SK-N-SH (cell line): ENCODE measurements at places on chromosomes 6 and 20. TPM values are rescaled to one million over a fixed set of nuclear protein-coding genes. Genes with fewer than 3 reads are reported as not detected.
A peak's percentile ranks its signal among the peaks of the same experiment; 100 is the strongest.

GRCh38 chr6:221531-222349, 70.5 kb upstream of the DUSP22 start:
- no peaks in the 10 kb centered on the region for H3K4me1 ChIP-seq
- no peak overlapping the region; the same call in 1 of the 2 replicates for H3K4me3 ChIP-seq
- H3K27ac ChIP-seq: peak overlapping the region; percentile 20; the same call in 1 of the 2 replicates
- no peaks in the 10 kb centered on the region for H3K36me3 ChIP-seq
- H3K27me3 ChIP-seq: peaks cover 50% of the 10 kb centered on the region
- DNase-seq: no peak

GRCh38 chr6:72238900-72239299, 352.6 kb downstream of the RIMS1 start:
- no peaks in the 10 kb centered on the region for H3K36me3 ChIP-seq
- H3K4me1 ChIP-seq: peaks cover 9% of the 10 kb centered on the region; the same call in 1 of the 2 replicates
- no peak overlapping the region for H3K4me3 ChIP-seq
- DNase-seq: no peak

- no peaks in the 10 kb centered on the region for H3K36me3 ChIP-seq
- no peaks in the 10 kb centered on the region for H3K27me3 ChIP-seq
- no peak for DNase-seq
- peaks cover 6% of the 10 kb centered on the region; the same call in 1 of the 2 replicates for H3K4me1 ChIP-seq
These were observed 7.1 kb downstream of the RREB1 start for GRCh38 chr6:7114744-7115458.

Gene TNF
- not detected in 2 replicates for polyA plus RNA-seq

DNA sequence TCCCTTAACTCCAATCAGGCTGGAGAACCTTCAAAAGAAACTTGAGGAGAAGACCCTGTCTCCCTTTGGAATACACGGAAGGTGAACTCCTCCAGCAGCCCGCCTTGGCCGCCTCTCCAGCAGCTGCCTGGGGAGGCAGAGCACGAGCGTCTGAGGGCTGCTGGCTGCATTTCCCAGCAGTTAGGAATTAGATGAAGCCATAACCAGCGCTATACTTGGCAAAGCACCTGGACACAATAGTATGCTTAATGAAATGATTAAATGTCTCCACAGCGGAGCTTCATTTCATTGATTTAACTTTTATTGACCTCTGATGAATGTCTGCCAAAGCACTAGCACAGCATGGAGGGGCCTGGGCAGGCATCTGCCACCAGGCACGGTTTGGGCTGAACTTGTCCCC, 73.5 kb downstream of the TMEM242 start:
- H3K36me3 ChIP-seq: no peaks in the 10 kb centered on the region
- DNase-seq: no peak
- no peak overlapping the region for H3K27ac ChIP-seq
- no peaks in the 10 kb centered on the region; the same call in 1 of the 2 replicates for H3K27me3 ChIP-seq
- H3K4me1 ChIP-seq: no peaks in the 10 kb centered on the region
- H3K4me3 ChIP-seq: no peak overlapping the region

DNA sequence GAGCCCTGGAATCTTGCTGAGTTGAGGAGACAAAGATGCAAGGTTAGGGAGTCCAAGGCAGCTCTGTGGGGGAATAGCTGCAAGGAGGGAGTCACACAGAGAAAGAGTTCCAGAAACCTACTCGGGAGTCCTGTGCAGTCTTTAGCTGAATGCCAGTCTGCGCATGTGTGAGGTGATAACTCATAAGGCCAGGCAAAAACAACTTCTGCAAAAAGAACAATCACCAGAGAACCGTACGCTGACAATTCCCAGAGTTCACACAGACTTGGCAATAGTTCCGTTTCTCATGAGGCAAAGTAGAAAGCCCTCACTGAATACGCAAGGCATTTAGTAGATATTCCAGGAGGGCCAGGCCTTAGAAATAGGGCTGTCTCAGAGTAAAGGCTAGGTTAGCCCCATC, 135.2 kb upstream of the TAB2 start:
- H3K4me1 ChIP-seq: no peaks in the 10 kb centered on the region
- H3K27me3 ChIP-seq: no peaks in the 10 kb centered on the region
- no peak overlapping the region for H3K4me3 ChIP-seq
- no peak overlapping the region for H3K27ac ChIP-seq
- no peak for DNase-seq
- no peaks in the 10 kb centered on the region for H3K36me3 ChIP-seq
